Urothelium cell line (cell line): ENCODE measurements at places on chromosomes 3 and 15.

DNA sequence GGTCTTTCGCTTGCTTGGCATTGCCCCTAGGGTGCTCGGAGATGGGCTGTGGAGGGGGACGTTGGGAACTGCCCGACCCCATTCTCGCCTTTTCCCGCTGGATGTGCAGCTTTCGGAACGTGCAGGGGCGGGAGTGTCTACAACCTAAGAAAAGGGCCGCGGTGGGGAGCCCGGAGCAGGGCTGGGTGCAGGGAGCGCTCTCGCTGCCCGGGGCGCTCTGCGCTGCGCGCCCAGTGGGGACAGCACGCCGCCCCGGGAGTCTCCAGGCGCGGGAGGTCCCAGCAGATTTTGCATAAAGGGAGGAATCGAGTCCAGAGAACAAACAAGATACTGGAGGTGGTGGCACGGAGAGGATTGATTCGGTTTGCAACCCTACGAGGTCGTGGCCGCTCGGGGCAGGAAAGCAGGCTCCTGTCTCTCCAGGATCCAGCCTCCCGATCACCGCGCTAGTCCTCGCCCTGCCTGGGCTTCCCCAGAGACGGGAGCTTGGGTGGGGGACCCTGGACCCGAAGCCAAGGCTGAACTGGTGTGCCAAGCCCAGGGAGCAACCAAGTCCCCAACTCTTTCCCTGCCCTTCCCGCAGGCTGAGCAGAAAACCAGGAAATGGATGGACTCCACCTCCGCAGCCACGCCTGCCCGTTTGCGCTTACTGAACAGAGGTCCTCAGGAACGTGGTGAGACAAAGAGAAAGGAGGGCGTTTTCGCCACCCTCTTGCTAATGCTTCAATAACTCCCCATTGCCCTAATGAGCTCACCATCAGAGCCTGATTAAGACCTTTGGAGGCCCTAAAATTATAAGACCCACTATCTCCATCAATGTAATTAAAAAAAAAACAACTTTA is 59.7 kb downstream of the NOX5 start:
- DNase-seq = peak; percentile 75

DNA sequence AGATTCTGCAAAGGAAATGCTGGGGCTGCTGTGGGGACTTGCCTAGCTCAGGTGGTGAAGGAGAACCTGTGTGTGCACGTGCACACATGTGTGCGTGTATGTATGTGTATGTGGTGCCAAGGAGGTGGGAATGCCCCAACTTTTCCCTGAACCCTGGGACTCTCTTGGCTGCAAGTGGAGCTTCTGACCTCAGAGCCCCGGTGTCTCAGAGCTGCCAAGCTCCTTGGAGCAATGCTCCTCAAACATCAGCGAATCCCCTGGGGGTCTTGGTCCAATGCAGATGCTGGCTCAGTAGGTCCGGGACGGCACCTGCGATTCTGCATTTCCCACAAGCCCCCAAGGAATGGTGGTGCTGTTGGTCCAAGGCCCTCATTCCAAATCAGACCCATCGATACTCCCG is 5.8 kb upstream of the SLC6A20 start:
- no peak for DNase-seq

DNA sequence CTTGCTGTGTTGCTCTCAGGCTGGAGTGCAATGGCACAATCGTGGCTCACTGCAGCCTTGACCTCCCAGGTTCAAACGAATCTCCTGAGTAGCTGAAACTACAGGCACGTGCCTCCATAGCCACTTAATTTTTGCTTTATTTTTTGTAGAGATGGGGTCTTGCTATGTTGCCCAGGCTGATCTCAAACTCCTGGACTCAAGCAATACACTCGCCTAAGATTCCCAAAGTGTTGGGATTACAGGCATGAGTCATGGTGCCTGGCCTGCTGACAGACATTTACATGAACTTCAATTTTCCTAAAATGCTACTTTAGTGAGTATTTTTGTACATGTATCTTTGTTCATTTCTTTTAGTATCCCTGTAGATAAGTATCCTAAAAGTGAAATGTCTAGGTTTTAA is 132.3 kb downstream of the SUCLG2 start:
- DNase-seq = no peak

GRCh38 chr15:78880813-78881212 is 8.1 kb downstream of the MORF4L1 start:
- no peak for DNase-seq

GRCh38 chr3:39115870-39116269 is 8.4 kb downstream of the TTC21A start:
- DNase-seq = no peak

DNA sequence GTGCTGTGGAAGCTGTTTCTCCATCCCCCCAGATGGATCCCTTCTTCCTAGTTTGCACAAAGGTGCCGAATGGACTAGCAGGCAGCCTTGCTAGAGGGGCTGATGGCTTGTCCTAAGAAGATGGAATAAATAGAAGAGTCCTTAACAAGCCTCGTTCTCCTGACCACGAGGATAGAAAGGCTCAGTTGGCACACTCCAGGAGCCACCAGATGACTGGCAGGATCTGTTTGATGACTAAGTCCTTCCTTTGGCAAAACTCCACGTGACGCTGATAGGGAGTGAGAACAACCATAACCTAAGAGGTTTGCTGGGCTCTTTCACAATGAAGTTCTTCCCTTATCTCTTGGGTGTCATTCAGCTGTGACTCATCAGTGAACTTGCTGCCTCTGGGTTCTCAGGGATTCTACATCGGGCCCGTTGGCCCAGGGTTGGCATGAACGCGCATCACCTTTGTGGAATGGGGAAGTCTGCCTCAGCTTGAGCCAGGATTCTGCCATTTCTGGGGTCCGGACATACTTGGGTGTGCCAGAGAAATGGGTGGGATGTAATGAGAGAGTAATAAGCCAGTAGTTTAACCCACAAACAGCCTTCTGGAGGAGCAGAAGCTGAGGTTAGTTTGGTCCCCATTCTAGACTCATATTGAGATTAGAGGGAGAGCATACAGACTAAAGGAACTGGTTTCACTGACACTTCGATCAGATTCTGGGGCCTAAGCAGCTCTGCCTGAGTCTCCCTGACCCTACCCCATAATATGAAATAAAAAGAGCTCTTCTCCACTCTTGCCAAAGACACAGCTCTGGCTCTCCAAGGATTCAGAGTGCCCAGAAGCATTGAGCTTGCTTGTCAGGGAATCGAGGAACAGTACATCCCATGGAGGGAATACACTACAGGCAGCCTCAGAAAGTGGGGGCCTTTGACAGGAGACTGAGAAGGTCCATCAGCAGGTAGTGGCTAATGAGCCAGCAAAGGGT is 2.0 kb upstream of the MELTF start:
- DNase-seq = peak; percentile 88

DNA sequence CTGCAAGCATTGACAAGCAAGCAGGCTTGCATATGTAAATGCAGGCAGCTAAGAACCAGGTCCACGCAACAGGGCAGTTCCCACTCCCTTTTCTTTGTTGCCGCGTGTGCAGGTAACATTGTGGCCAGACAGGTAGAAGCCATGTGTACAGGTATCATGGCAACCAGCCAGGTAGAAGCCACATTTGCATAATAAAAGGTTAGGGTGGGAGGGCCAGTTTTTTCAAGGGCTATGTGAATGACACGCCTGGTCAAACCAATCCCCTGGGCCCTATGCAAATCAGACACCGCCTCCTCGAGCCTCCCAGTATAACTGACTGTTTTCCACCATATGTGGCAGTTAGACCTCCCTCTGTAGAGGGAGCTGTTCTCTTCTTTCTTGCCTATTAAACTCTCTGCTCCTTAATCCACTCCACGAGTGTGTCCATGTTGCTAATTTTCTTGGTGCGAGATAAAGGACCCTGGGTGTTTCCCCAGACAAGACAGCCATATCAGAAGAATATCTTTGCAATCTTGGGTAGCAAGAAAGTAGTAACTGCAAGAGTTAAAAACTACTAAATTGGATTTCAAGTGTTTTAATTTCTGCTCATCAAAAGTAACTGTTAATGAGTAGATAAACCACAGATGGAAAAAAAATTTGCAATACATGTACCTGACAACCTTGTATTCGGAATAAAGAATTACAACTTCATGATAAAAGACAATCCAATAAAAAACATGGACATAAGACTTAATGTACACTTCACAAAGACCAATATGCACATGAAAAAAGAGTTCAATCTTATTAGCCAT is 21.8 kb downstream of the PCOLCE2 start:
- no peak for DNase-seq

DNA sequence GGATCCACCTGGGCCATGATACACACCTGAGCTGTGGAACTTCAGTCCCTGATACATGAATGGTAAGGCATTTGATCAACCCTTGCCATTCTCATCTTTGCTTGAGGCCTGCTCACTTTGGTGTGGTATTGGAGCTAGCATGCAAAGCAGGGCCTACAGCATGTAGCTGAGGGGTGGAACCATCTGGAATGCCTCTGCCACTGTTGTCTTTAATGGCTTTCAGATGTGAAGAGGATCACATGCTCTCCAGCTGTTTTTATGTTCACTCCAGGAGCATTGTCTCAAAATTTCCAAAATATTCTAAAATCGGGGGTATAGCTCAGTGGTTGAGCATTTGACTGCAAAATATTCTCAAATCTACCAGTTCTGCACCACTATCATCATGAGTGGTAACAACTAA is 64.4 kb upstream of the PHLDB2 start:
- DNase-seq = no peak

DNA sequence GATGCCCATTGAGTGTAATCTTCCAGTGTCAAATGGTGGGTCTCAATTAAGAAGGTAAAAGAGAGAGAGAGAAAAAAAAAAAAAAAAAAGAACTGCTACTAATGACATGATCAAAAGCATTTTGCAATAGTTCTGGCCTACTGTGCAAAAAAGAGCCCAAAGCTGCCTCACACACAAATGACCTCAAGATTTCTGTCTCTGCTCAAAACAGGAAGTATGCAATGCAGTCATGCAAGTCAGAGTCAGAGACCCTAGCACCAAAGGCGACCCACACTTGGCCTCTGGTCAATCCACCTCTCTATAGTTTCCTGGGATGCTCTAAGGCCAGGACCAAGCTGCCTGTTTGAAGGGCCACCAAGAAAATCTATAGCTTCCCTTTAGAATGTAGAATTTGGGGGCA is 323.5 kb downstream of the VPS13C start:
- DNase-seq = no peak

GRCh38 chr3:130711565-130712324 is 34.9 kb downstream of the PIK3R4 start:
- DNase-seq = no peak

GRCh38 chr3:47000922-47001730 is 21.7 kb downstream of the NBEAL2 start:
- no peak for DNase-seq

DNA sequence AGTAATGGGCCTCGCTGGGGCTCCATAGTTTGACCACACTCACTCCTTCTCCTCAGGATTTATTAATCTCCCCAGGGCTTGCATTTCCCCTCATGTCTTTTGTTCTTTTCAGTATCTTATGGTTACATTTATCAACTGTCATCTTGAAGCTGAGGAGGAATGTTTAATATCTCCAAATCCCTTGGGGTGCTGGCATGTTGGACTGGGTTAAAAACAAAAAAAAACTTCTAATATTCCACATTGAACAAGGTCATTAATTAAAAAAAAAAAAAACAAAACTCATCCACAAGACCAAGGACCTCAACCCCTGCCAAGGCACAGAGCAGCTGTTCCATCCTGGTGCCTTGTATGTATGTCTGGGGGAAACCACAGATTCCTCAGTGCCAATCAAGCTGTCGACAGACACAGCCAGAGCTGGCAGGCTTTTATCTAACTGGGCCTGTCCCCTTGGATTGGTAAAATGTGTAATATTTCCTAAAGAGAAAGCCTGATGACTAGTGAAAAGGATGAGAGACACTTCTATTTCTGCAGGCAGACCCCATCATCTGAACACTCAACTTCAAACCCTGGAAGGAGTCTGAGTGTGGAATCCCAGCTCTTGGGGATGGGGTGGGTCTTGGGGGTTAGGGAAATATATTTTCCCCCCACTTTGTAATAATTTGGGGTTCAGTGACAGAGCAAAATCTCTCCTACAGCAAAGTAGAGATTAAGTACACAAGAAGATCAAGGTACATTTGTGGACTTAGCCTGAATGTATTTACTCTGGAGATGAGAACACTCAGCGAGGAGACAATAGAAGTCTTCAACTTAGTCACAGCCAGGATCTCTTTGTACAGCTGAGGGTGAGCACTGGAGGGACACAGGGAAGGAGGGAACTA is 69.1 kb downstream of the TTC23 start:
- no peak for DNase-seq

GRCh38 chr3:15345608-15346137 is 13.3 kb upstream of the SH3BP5 start:
- no peak for DNase-seq
